Suppressor macrophage (primary cell): ENCODE measurements at places on chromosomes 6 and 20.
A peak's percentile ranks its signal among the peaks of the same experiment; 100 is the strongest.

- DNase-seq = peak; percentile 30
Measured at GRCh38 chr6:11491596-11492463, 45.7 kb upstream of the TMEM170B start.

GRCh38 chr6:6811128-6812009 is 222.8 kb downstream of the LY86 start:
- peak; percentile 61 for DNase-seq

- DNase-seq = no peak
Measured at GRCh38 chr6:15444881-15445280, 199.0 kb downstream of the JARID2 start.

GRCh38 chr6:40397287-40398033 is 189.7 kb downstream of the LRFN2 start:
- DNase-seq = no peak

- DNase-seq = no peak
Measured at GRCh38 chr6:8375916-8376315, 59.4 kb downstream of the SLC35B3 start.

DNA sequence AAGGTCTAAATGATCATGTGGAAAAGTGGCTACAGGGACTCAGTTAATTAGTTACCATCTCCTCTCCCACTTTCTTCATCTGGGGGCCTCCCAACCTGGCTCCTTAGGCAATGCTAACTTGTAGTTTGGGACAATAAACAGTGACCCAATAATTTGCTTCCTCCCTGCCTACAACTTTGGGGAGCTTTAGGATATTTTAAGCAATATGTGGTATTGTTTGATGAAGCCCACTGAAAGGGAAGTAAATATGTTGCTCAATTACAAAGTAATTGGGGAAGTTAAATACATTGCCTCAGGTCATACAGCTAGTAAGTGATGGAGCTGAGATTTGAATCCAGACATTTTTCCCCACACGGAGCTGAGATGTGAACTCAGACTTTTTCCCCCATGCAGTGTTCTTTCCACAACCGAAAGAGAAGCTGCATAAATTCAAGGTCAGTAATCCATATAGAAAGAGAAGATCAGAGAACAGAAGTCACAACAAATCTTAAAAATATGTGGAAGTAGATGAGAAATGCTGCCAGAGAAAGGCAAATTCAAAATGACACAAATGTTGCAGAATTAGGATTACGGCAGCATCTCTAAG is 26.6 kb downstream of the ZHX3 start:
- DNase-seq = peak; percentile 39

GRCh38 chr6:157469378-157469777 is 88.4 kb downstream of the ZDHHC14 start:
- DNase-seq = no peak

DNA sequence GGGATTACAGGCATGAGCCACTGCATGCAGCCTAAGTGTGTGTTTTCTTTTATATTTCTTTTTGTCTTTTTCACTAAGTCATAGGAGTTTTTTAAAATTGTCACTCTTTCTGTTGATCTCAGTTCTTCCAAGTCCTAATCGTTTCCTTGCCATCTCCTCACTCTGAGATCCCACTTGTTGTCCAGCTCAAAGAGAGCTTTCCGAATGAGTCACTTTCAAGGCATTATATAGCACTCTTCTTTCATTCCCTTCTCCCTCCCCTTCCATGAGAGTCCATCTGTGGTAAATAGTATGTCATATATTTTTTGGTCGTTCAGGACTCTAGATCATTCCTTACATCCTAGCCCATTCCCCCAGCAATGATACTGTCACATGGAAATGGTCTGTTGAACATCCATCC is 4.3 kb downstream of the VAPB start:
- no peak for DNase-seq

GRCh38 chr6:42333612-42334011 is 116.0 kb upstream of the MRPS10 start:
- DNase-seq = peak; percentile 77

DNA sequence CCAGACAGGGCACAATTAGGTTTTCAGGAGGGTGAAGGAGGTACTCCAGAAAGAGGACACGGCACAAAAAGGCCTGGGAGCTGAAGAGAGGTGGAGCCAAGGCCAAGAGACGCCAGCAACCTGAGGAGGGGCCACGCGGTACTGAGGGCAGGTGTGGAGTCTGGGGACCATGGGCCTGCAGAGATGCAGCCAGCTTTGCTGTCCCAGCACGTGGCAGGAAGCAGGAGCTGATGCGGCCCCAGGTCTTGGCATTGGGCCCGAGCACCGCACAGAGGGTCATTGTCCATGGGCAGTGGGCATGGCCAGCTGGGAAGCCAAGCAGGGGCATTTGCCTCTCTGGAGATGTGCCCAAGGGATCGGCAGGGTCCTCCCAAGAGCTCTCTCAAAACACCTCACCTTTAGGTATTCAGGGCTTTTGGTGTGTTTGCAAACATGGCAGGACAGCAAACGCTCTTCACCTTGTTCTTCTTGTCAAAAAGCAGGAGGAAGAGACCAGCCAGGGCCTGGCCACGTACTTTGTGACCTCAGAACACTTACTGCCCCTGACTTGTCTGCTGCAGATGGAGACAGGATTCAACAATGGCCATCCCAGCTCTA is 1.4 kb upstream of the BPIFB1 start:
- DNase-seq = no peak

- no peak for DNase-seq
Measured at GRCh38 chr6:98678481-98678880, 155.9 kb upstream of the POU3F2 start.

DNA sequence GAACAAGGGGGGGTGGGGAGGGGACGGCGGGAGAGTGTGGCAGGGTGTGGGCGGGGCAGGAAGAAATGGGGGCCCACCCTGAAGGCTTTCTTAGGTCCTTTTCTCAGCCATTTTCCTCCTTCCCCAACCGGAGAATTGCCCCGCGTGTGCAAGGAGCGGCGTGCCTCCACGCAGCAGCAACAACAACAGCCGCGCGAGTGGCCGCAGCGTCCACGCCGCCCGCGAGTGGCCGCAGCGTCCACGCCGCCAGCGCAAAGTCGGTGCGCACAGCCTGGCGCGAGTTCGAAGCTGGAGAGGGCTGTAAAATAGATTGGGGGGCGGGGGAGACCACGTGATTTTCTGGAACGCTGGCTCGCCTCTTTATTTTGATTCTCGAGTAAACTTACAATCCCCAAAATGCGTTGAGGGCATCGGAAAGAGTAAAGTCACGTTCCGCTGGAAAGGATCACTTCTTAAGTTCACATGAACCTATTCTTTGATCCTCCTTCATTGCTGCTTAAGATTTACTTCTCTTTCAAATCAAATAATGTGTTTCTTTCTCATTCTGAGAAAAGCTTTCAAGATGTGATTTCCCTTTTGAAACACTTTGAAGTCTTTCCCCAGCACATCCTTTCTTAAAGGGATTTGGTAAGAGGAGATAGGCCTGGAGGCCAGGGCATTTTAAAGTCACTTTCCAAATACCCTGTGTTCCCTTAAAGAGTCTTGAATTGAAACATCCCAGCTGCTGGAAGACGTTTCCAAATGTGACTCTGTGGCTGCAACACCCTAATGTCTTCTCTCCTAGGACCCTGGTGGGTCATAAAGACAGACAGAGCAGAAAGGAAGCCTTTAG is 66.7 kb upstream of the ZNF217 start:
- no peak for DNase-seq

DNA sequence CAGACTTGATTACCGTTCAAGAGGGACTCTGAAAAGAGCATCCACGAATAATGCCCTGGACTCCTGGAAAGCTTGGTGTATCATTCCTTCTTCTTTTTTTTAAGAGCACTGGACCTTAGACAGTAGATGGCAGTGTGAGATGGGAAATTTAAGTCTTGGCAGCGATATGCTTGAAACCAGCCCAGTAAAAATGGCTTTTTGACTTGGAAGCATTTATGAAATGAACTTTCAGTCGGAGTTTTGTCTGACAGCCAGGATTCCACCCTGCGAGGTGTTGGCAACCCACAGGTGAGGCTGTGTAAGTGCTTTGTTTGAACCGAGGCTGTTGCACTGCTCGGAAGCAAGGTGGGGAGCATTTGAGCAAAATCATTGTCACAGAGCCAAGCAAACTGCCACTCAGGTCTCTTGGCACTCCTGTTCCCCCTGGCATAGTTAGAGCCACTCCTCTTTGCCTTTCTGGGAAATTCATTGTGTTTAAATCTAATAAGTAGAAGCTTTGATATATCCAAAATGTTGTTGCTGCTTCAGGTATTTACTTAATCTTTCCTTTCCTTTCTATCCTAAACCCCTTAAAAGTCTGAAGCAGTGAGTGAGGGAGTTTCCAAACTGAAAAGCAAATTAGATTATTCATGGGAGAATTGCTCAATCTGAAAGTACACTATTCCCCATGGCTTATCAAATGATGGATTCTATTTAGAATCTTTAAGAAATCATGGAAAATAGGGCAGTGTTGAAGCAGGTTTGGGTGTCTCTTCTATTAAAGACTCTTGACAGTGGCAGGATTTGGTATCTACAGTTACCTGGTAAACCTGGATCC is 272.8 kb upstream of the SLC35B3 start:
- DNase-seq = peak; percentile 40

- DNase-seq = peak; percentile 7
Measured at GRCh38 chr6:119348748-119349360, 707 bp downstream of the MAN1A1 start.

DNA sequence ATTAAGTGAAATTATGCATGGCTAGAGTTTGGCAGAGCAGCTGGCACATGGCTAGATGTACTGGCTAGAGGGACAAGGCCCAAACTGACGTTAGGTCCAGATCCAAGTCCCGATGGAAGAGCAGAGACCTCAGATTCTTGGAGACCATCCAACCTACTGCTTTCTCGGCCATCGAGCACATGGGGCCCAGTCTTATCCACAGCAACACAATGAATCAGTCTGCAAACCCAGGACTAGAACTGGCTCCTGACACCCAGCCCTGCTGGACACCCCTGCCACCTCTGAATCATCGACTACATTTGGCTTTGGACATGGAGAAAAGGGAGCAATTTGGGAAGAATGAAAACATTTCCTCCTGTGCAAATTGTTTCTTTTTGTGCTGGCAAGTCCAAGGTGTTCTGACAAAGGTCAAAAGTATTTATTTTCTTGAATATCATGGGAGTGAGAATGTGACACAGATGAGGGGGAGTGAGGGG is 23.9 kb upstream of the YWHAB start:
- DNase-seq = no peak

DNA sequence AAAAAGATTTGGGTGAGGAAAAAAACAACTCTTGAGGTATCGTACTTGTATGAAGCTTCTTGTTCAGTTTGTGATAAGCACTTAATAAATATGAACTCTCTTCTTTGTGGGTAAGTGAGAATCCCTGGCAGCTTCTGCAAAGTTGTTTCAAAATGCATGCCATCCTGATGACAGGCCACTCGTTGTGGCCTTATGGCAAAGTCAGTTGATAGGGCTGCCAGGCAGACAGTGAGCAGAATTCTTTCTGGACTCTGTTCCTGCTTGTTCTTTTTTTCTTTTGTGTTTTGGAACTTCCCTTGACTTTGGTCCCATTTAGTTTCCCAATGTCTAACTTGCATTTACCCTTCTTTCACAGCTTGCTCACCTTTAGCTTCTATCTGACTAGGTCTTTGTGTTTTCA is 983.5 kb upstream of the FLRT3 start:
- DNase-seq = no peak

GRCh38 chr6:164917211-164917610 is 392.2 kb downstream of the C6orf118 start:
- no peak for DNase-seq

DNA sequence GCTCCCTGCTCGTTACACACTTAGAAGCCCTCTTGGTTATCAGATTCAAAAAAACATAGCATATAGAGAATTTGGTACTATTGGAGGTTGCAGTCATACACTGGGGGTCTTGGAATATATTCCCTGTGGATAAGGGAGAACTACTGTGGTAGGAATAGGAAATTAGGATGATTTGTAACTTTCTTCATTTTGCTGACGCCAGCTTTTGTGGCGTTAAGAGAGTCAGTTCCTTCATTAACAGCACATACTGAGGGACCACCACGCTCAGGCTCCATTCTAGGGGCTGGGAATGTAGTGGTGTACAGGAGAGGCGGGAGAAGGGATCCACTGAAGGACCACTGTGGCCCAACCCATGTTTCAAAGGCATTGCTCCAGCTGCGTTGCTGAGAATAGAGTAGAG is 140.3 kb downstream of the MBOAT1 start:
- DNase-seq = no peak

DNA sequence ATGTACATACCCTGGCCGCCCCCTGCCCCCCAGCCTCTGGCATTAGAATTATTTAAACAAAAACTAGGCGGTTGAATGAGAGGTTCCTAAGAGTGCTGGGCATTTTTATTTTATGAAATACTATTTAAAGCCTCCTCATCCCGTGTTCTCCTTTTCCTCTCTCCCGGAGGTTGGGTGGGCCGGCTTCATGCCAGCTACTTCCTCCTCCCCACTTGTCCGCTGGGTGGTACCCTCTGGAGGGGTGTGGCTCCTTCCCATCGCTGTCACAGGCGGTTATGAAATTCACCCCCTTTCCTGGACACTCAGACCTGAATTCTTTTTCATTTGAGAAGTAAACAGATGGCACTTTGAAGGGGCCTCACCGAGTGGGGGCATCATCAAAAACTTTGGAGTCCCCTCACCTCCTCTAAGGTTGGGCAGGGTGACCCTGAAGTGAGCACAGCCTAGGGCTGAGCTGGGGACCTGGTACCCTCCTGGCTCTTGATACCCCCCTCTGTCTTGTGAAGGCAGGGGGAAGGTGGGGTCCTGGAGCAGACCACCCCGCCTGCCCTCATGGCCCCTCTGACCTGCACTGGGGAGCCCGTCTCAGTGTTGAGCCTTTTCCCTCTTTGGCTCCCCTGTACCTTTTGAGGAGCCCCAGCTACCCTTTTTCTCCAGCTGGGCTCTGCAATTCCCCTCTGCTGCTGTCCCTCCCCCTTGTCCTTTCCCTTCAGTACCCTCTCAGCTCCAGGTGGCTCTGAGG is 7.6 kb downstream of the CDKN1A start:
- DNase-seq = peak; percentile 84

DNA sequence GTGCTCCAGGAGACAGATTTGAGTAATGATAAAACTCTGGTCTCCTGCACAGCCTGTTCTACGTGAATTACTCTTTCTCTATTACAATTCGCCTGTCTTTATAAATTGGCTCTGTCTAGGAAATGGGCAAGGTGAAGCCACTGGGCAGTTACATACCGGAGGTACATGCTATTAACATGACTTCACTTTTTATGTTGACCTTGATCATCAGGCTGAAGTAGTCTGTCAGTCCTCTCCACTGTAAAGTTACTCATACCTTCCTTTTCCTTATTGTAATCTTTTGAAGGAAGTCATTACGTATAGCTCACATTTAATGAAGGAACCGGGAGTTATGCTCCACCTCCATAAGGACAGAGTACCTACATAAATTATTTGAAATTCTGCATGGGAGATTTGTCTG is 19.9 kb upstream of the KHDC1 start:
- no peak for DNase-seq

GRCh38 chr6:70180183-70180900 is 122.5 kb downstream of the COL9A1 start:
- DNase-seq = no peak

GRCh38 chr6:22372922-22373321 is 76.1 kb upstream of the PRL start:
- DNase-seq = no peak

GRCh38 chr20:34871966-34872621 is 562 bp downstream of the GGT7 start:
- no peak for DNase-seq

GRCh38 chr6:10441004-10441654 is 26.3 kb upstream of the TFAP2A start:
- no peak for DNase-seq
